ENCODE measurements at places on chromosomes 2 and 18.

DNA sequence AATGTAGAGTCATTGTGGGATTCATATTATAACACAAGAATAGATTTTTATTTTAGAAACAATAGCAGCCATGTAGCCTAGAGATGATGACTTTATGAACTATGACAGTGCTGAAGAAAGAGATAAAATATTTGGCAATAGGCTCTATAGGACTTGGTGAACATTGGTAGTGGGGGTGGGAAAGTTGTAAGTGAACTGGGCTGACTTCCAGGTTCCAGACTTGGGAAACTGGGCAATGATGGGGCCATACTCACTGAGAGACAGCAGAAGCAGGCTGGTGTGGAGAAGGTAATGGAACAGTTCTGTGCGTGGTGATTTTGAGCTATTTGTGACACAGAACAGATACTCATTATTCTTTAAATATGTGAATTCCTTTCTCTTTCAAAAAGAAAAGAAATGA lies 470.3 kb upstream of the HNRNPA3 start:
- DNase-seq = no peak

- DNase-seq = no peak
These were observed 4.0 kb upstream of the NOP58 start for GRCh38 chr2:202261531-202261930.

DNA sequence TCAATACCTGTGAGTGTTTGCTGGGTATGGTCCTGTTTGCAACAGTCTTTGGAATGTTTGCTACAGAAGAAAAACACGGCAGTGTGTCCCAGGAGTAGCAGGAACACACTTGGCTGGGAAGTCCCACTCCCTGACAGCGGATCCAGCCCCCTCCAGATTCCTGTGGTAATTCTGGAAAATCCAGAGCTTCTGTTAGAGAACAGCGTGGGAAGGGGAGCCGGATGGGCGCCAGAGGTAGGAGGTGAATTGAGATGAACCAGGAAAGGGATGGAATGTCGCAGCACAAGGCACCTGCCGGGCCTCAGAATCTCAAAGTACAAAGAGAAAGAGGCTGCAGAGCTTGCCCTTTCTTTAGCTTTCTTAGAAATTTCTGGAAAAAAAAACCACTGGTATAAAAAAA lies 221.9 kb downstream of the MYT1L start:
- no peak for DNase-seq

DNA sequence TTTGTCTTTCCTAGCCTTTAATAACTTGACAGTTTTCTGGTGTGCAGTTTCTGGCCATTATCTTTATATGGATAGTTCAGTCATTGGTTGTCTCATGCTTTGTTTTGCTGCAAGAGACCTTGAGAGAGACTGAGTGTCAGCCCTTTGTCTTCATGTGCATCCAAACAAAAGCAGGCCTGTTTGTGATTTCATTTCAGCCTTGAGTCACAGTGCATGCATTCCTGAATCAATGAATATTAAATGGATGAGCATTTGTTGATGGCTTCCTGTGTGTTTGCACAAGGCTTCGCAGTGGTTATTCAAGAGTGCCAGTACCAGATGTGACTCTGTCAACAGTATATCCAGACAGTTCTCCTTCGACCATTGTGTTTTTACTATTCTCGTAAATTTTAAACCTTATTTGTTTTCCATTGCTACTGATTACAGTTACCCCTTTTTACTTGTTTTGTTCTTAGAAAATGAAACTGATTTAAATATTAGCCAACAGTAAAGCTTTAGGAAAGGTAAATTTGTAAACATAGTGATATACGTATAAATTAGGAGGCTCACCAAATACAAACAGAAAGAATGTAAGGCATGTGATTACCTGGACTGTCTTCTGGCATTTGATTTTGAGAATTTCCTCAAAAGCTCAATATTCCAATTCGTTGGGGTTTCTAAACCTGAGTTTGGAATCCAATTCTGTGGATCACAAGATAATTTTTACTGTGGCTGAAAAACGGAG lies 319.8 kb downstream of the CTNNA2 start:
- DNase-seq = peak; percentile 54

DNA sequence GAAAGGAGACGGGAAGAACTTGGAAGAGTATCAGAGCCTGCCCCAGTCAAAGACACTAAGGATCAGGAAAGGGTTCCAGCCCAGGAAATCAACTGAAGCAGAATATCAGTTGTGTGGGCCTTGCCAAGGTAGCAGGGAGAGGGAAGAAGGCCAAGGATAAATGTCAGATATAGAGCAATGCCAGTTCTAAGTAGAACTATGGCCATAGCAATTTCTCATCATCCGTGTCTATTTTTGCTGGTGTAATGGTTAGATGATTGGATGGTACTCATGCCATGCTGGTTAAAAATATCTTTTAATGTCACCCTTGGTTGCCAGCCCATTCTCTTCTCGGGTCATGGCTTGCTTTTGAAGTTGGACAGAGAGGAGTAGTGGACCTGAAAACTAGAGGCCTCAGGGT lies 41.9 kb downstream of the MAIP1 start:
- DNase-seq = no peak

GRCh38 chr2:208370881-208371633 lies 35.5 kb upstream of the PTH2R start:
- no peak for DNase-seq

- peak; percentile 75 for DNase-seq
These were observed 82.0 kb upstream of the SLC66A3 start for GRCh38 chr2:11073251-11073650.

- DNase-seq = no peak
These were observed 194.8 kb downstream of the ZEB2 start for GRCh38 chr2:144325086-144325485.

DNA sequence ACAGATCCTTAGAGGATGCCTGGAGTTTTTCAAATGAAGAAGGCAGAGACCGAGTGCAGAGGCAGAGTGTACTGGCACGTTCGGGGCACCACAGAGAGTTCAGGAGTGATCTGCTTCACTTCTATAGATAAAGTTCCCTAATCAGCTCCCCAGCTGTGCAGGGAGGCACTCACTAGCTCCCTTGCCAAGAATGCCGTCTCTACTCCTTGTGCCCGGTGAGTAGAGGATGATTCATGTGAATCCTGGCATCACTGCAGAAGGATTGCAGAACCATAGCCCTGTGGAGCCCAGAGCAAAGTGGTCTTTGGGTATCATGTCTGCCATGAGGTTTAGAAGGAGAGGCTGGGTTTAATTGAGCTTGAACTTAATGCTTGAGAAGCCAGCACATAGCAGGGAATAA lies 510.1 kb upstream of the RAB6C start:
- no peak for DNase-seq

DNA sequence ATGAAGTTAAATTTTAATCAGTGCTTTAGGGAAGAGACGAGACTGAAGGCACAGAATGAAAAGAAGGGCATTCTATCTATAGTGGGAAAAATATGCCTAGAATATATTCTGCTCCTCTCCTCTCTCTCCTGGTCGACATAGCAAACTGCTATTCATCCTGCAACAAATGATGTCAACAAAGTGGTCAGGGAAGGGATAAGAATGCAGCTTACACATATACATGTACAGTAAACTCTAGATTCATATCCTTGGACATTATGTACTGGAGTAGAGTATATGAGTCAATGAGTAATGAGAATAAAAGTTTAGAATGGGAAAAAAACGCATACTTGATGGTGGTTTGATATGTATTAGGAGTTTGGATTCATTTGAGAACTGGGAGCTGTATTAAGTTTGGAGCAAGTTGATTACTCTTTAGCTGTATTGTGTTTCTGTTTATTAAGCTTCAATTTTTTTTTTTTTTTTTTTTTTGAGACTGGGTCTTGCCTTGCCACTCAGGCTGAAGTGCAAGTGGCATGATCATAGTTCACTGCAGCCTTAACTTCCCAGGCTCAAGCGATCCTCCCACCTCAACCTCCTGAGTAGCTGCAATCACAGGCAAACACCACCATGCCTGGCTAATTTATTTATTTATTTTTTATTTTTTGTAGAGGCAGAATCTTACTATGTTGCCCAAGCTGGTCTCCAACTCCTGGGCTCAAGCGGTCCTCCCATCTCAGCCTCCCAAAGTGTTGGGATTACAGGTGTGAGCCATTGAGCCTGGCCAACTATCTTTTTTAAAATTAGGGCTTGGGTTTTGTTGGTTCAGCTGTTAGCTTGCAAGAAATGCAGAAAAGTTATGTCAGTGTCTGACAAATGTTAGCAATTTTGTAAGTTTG lies 53.8 kb downstream of the STAT1 start:
- DNase-seq = no peak

GRCh38 chr2:109591206-109591605 lies 22.6 kb downstream of the SEPTIN10 start:
- no peak for DNase-seq

DNA sequence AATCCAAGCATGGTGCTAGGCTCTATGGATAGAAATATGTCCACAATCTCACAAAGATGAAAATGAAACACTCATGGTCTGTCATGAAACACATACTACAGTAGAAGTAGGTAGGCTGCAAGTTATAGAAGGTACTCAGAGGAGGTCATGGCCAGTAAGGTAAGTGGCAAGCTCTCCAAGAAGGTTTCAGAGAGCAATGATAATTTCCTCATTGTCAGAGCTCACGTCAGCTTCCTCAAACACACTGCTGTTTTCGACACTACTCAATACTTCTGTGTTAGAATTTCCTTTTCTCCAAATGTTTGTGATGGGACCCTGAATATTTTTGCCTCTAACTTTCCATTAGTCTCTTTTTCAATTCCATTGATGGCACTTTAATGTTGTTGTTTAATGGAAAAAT lies 25.5 kb downstream of the CCDC141 start:
- no peak for DNase-seq

DNA sequence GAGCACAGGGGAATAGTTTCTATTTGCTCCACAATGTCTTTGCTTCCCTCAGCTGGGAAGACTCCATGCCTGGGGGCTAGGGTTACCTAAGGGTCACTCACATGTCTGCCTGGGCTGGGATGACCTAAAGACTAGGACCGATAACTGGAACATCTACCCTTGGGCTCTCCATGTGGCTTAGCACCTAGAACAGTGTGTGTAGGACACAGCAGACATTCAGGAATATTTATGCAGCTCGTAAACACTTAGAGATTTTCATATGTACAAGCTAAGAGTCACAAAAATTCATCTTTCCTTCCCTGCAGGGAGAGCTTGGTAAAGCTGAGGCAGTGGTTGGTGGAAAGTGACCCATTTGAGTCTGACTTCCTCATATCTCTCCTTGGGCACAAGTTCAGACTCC lies 55.8 kb downstream of the FBLN7 start:
- no peak for DNase-seq

- peak; percentile 8 for DNase-seq
These were observed 44.9 kb downstream of the DYSF start for GRCh38 chr2:71498261-71498701.

- no peak for DNase-seq
These were observed 562.9 kb upstream of the SETBP1 start for GRCh38 chr18:44117821-44118220.

DNA sequence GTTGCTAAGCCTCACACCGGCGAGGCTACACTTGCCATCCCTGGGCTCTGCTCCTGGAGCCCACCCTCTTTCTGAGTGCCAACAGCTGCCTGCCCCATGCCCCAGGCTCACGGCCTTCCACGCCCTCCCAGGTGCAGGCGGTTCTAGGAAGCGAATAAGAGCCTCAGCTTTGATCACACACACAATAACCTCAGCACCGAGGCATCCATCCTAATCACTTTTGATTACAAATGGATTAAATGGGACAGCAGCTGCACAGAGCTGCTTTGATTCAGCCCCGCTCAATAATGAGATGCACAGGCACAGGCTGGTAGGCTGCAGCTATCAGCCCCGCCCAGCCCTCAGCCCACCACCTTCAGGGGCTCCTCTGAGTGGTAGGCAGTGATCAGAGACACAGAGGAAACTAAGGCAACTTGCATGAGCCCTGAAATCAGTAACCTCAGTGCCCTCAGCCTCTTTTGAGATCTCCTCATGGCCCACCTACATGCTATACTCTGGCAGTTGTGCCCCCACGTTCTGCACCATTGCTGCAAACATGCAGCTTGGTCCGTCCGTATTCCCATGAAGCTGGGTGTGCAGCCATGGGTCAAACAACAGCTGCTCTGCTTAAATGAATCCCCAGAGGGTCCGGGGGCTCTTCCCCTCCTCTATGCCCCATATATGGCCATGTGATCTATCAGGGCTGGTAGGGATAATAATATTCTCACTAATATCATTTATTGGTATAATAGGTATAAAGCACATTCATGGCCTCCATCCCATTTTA lies 171.4 kb downstream of the SETBP1 start:
- peak; percentile 80 for DNase-seq

All from eye (tissue), 1 donor.